ENCODE measurements at places on chromosomes 2 and 18.

DNA sequence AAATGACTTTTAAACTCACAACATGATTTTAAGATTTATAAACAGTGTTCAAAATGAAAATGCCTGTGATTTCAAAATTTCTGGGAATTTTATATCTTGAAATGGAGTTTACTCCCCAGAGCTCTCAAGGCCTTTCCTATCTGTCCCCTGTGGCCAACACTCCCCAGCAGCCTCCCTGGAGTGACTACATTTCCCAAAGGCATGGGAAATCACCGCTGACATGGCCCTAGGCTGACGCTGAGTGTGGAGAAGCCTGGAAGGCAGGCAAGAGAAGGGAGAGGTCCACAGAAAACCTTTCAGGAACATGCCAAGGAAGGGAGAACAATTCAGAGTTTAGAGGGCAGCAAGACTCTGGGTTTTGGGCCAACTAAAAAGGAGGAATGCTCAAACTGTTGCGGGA, 20.2 kb upstream of the ZFP36L2 start:
- no peak for DNase-seq

DNA sequence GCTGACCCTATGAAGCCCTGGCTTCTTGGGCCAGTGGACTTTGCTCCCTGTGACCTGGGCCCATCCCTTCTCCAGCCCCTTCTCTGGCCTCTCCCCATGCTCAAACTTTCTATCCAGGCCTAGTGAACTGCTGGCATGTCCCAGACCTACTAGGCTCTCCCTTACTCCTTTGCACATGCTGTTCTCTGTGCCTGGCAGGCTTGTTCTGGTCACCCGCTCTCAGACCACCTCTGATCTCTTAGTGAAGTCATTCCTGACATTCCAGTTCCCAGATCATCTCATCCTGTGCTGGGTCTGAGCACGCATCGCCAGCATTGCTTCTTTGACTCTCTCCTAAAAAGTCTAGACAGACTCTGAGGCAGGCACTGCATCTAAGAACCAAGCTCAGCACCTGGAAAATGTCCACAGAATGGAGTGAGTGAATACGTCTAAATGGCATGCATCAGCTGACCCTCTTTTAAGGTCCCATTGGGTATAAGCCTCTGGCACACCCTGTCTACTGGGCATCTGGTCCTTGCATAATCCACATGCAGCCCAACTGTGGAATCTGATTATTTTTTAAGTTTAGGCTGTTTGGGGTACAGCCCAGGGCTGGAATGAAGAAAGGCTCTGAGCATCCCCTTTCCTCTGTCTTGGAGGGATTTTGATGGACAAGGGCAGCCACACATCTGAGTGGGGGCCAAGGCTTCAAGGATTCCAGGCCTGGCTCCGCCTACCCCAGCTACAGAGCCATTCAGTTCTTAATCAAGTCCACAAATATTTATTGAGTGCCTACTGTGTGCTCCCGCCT, 130.6 kb upstream of the HAAO start:
- DNase-seq = no peak

- no peak for DNase-seq
Observed at GRCh38 chr2:136024185-136024584, 38.8 kb upstream of the DARS1 start.

DNA sequence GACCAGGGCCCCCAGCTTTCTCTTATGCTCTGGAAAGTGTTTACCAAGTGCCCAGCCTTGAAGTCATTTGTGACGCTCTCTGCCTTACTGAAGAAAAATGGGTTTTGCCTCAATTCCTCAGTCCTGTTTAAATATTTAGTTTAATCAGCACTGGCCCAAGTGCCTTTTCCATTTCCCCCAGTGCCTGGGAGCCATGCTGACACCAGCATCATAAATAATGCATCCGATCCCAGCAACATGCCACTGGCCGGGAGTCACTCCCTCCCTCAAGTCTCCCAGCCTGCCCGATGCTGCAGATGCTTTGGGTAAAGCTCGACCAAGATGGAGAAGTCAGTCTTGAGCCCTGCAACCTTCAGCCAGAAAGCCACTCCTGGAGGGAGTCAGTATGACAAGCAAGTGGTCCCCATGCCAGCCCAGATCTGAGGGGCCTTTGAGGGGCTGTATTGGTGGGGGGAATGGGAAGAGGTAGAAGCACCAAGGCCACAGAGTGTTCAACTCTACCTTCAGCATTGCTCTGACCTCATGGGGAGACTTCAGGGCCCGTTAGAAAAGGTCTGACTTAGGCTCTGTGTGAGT, 12.0 kb upstream of the MTA3 start:
- DNase-seq = no peak

DNA sequence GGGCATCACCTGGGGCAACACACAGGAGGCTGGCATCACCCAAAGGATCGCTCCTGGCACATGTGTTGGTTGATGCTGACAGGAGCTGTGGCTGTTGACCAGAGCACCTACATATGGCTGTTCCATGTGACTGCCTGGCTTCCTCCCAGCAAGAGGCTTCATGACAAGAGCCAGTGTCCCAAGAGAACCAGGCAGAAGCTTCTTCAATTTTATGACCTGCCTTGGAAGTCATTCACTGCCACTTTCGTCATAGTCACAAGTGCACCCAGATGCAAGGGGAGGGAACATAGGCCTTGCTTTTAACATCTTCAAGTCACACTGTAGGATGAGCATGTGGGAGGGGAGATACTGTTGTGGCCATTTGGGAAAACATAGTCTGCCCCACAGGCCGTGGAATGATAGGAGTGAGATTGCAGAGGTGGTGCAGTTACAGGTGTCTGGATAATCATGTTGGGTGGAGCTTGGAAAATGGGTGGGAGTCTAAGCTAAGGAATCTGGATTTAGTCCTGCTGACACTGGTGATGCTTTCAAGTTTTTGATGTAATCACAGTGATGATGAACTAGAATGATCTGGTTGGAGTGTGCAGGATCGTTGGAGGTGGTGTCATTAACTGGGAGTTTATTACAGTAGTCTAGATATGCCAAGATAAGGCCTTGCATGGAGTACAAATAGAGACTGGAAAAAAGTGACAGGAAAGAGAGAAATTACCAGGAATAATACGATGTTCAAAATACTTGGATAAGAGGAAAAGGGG, 107.0 kb downstream of the RAPGEF4 start:
- no peak for DNase-seq

GRCh38 chr2:54709336-54709809, 14.1 kb upstream of the EML6 start:
- no peak for DNase-seq

DNA sequence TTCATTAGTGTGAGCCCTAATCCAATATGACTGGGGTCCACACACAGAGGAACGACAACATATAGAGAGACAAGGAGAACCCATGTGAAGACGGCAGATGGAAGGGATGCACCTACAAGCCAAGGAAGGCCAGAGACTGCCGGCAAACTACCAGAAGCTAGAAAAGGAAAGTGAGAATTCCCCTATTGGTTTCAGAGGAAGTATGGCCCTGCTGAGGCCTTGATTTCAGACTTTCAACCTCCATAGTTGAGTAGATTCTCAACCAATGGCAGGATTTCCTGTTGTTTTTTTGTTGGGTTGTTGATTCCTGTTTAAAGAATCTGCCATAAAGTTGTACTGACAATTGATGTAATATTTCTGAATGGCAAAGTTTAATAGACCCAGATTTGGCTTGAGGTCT, 241.5 kb downstream of the SATB2 start:
- DNase-seq = no peak

- DNase-seq = no peak
Observed at GRCh38 chr18:32775628-32776027, 2.8 kb upstream of the KLHL14 start.

- no peak for DNase-seq
Observed at GRCh38 chr2:12950957-12951656, 234.4 kb downstream of the TRIB2 start.

DNA sequence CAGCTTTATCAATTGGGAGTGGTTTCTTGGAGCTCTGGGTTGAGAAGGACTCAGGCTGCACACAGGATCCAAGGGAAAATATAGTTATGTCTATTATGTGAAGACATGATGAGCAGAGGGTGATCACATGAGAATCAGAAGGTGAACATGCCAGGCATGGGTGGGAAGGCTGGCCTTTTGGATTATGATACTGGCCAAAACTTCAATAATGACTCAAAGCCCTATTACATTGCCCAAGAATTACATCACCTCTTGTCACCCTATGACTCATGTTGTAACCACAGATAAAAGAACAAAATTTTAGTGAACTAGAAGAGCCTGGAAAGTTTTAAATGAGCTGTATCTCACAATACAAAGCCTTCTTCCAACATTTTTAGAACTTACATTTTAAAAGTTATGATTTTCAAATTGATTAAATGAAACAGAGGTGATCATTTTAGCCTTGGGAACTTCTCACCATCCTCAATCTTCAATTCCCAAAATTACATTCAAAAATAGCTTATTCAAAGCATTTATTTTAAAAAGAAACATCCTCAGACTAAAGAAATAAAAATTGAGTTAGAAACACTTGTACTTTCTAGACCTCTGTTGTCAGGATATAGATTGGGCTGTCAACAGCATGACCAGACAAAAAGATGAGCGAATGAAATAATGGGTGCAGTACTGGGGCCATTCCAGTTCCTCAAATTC, 428.3 kb downstream of the MBD2 start:
- DNase-seq = no peak

DNA sequence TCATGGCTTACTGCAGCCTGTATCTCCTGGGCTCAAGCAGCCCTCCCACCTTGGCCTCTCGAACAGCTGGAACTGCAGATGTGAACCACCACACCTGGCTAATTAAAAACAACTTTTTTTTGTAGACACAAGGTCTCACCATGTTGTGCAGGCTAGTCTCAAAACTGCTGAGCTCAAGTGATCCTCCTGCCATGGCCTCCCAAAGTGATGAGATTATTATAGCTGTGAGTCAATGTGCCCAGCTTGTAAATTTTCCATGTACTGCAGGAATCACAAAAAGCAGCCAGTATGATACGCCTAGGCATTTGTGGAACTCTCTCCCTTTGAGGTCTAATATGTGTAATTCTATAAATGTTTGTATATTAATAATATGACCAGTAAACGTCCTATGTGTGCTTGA, 59.9 kb downstream of the MSH6 start:
- no peak for DNase-seq

- DNase-seq = no peak
Observed at GRCh38 chr2:753123-753522, 75.9 kb upstream of the TMEM18 start.

- DNase-seq = no peak
Observed at GRCh38 chr2:257842-258241, 6.0 kb downstream of the SH3YL1 start.

DNA sequence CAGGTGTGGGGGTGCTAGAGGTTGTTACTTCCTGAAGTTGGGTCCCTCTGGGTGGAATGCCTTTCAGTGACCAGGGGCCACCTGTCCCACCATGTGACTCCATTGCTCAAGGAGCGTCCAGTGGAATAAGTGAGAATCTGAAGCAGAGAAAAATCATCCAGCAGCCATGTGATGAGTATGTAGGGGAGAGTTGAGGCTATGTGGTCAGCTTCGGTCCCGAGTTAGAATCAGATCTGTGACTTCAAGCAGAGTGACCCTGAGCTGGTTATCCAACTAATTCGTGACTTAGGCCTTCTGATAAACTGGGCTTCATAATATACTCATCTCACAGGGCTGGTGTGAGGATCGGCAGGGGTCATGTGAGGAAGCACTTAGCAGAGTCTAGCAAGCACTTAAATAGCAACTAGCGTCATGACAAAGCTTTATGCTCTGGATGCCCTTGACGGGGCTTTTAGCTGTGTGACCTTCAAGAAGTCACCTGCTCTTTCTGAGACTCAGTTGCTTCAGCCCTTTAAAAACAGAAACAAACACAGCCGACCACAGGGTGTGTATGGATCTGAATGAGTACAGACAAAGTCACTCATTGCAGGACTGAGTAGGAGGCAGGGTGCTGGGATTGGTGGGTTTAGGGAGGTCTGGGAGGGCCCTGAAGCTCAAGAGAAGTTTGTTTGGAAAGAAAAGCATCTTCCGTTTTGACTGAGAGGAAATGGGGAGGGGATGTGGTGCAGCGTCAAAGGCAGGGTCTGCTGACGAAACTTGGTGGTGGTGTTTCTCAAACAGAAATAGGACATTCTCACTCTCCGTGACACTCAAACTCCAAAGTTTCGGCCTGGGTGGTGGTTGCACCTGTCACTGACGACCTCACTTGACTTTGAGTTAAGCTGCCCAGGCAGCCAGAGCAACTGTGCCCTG, 264.0 kb upstream of the CXCR4 start:
- DNase-seq = peak; percentile 46
